Muscle of leg (tissue), 16 donors: ENCODE measurements at places on chromosomes 1 and 21. TPM values are rescaled to one million over a fixed set of nuclear protein-coding genes. Genes with fewer than 3 reads are reported as not detected.

- no peak for DNase-seq
These were observed 24.2 kb downstream of the CAMTA1 start for GRCh38 chr1:6809461-6809860.

GRCh38 chr1:22508991-22509390 lies 54.3 kb upstream of the EPHA8 start:
- no peak for DNase-seq

- DNase-seq = peak; percentile 55
These were observed 550.6 kb downstream of the PTBP2 start for GRCh38 chr1:97271916-97272788.

- peak; percentile 78 for DNase-seq
These were observed 458.3 kb upstream of the BRINP3 start for GRCh38 chr1:190935925-190936324.

DNA sequence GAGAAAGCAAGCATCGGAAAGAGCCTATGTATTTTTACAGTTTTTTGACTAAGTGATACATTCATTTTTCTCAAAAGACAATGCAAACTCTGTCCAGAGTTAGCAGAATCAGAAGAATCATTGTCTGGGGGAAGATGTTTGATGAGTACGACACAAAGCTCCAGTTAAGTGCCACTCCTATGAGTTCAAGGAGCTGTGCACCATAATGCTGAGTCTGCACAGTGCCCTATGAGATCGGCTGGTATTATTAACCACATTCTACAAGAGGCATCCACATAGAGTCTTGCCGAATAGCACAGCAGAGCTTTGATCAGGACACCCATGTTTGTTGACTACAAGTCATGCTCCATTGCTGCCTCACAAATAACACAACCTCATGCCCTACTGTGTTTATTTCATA lies 54.9 kb upstream of the RAP1GAP start:
- no peak for DNase-seq

DNA sequence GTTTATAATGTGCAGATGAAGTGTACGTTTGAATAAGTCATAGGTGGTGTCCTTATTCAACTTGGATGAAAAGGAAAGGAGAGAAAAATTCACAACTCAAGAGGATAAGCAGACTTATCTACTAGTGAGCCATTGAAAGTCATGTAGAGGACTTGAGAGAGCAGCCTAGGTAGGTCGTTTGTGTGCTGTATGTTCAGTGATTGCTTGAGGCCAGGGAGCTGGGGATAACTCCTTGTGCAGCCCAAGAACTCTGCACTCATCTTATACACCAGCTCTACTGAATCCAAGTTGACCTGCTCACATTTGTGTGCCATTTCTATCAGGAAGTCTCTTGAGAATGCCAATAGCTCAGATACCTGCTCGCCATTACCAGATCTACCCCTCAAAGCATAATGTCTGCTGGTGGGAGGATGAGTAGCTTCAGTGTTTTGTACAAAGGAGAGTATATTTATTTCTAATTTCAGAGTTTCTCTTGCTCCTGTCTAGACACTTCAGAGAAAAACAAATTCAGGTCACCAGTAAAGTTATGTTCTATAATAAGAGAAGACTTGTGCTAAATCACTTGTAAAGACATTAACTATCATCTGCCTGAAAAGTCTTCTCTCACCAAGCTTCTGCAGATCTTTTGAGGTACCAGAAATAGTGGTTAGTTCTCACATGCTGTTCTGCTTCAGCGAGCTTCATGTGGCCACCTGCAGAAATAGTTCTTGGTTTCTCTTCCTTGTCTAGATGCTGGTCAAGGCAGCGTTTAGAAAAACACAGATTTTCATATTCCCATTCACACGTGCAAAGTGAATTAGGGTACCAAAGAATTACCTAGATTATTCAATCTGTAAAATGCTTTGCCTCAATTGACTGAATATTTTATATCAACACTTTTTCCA lies 10.8 kb downstream of the S1PR1 start:
- no peak for DNase-seq

- no peak for DNase-seq
These were observed 52.3 kb upstream of the DUSP10 start for GRCh38 chr1:221794079-221794670.

DNA sequence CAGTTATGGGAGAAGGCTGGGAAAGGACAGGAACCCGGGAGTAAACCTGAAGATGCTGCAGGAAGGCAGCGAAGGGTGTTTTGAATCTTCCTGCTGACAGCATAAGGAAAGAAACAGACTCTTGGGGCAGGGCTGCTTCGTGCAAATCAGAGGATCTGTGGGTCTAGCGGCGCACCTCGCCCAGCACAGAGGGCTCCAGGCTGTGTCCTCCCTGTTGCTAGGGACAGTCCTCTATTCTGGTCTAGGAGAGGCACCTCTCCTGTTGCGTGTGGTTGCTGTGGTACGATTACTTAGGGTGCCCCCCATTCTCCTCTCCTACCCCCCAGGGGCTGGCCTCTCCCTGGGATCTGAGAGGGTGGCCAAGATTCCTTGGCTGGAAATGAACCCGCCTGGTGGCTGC lies 11.4 kb downstream of the C2CD2 start:
- DNase-seq = no peak

DNA sequence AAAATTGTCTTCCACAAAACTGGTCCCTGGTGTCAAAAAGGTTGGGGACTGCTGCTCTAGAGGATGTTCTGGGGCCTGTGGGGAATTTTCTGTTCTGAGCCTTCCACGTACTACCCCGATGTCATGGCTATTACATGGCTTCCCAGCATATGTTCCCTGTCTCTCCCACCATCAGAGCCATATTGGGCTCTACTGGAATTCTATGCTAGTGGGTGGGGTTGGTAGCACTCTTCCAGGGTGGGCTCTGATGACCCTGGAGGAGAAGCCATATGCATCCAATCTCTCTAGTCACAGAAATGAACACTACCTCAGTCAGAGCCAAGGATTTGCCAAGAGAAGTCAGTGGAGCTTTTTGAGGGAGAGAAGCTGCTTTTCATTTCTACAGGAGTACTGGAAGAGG lies 47.9 kb downstream of the SRRM1 start:
- DNase-seq = no peak

GRCh38 chr1:208237241-208237640 lies 6.9 kb downstream of the PLXNA2 start:
- DNase-seq = no peak

DNA sequence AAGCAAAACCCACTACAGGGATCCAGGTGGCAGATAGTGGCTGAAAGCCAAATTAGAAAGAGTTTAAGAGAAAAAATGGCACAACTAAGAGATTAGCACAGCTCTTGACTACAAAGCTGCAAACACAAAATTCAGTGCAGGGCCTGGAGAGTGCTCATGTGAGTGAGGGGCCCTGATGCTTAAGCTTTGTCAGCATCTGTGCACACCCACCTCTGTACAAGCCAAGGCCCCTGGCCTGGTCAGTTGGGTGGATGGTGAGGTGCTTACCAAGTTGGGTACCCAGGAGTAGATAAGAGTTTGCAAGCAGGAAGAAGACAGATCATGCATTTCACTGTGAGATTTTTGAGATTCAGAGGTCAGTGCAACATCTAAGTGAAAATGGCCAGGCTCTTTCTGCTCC lies 62.7 kb upstream of the ATP1B1 start:
- DNase-seq = no peak

GRCh38 chr1:94154989-94155388 lies 34.0 kb upstream of the ABCA4 start:
- DNase-seq = peak; percentile 62

B3GALT2 gene
- total RNA-seq = 10.9 TPM

FALEC gene
- total RNA-seq = 0.84 TPM
